ENCODE measurements at places on chromosomes 11 and 22. TPM values are rescaled to one million over a fixed set of nuclear protein-coding genes. Genes with fewer than 3 reads are reported as not detected.

Gene MACROD1
- 27.8 TPM for total RNA-seq

Gene SCGB1A1
- not detected for total RNA-seq

Gene NECTIN1
- 6.6 TPM for total RNA-seq

Gene CARD10
- total RNA-seq, result 60.0 TPM

Gene TIMP3
- total RNA-seq, result 6.1 TPM

Gene SFI1
- total RNA-seq, result 14.7 TPM

Gene C11orf42
- not detected for total RNA-seq

Gene BBOX1
- not detected for total RNA-seq

Gene MS4A4E
- total RNA-seq, result not detected

Gene TNKS1BP1
- 66.3 TPM for total RNA-seq

Gene MRTFA
- 52.1 TPM for total RNA-seq

Gene HTATIP2
- total RNA-seq, result 48.8 TPM

Gene RPS19BP1
- total RNA-seq, result 197 TPM

Gene ADM
- total RNA-seq, result 74.2 TPM

Data from epithelial cell of proximal tubule (primary cell).